ENCODE measurements at places on chromosomes 1 and 21.

DNA sequence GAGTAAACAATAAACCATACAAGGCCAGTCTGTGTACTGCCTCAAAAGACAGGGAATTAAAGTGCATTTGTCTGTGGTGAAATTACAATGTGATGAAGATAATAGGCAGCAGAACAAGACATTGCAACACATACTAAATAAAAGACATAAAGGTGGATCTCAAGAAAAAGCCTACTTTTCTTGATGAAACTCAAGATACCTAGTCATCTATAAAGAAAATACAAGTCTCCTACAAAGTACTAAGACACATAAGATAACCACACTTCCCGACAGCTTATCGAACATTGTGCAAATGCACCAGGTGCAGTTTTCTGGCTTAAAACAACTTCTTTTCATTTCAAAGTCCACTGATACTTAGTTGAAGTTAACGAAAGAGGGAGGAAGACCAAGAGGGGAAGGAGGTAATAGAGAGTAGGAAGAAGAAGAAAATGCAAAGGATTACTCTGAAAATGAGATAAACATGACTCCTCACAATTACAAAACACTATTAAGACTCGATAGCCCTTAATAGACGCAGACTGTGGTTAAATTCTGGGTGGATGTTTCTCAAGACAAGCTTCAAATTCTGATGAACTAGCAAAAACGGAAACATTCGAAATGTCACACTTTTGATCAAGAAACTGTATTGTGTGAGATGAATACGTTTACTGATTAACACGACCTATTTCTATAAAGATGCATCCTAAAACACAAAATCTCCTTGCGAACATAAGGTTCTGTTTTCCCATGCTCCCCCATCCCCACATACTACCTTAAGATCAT, 2.0 kb downstream of the HNRNPR start:
- no peak for DNase-seq

GRCh38 chr1:79161077-79161476, 154.5 kb upstream of the ADGRL4 start:
- peak; percentile 79 for DNase-seq

DNA sequence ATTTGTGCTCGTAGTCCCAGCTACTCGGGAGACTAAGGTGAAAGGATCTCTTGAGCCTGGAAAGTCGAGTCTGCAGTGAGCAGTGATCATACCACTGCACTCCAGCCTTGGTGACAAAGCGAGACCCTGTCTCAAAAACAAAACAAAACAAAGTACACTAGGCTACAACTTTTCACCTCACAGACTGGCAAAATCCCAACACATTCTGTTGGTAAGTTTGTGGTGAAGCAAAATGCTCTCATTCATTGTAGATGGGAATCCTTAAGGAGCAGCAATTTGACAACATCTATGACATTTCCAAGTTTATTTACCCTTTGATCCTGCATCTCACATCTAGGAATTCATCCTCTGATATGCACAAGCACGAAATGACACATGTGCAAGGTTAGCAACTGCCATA, 20.2 kb upstream of the SLC1A7 start:
- DNase-seq: no peak

DNA sequence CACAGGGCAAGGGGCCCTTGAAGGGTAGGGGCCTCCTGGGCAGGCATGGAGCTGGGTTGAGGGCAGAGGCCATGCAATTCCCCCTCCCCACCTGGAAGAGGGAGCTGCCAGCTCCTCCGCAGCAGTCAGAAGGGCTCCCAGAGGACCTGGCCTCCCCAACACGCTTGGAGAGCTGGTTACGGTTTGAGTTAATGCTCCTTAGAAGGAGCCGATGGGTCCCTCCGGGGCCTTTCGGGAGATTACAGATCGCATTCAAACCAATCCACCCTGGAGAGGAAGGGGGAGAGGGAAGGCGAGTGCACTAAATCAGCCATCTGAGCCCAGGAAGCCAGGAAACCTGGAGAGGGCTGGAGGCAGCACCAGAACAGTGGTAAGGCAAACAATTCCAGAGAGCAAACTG, 106.3 kb upstream of the CSF3R start:
- no peak for DNase-seq

- DNase-seq: no peak
These were observed 192.2 kb downstream of the FASLG start for GRCh38 chr1:172851077-172851476.

DNA sequence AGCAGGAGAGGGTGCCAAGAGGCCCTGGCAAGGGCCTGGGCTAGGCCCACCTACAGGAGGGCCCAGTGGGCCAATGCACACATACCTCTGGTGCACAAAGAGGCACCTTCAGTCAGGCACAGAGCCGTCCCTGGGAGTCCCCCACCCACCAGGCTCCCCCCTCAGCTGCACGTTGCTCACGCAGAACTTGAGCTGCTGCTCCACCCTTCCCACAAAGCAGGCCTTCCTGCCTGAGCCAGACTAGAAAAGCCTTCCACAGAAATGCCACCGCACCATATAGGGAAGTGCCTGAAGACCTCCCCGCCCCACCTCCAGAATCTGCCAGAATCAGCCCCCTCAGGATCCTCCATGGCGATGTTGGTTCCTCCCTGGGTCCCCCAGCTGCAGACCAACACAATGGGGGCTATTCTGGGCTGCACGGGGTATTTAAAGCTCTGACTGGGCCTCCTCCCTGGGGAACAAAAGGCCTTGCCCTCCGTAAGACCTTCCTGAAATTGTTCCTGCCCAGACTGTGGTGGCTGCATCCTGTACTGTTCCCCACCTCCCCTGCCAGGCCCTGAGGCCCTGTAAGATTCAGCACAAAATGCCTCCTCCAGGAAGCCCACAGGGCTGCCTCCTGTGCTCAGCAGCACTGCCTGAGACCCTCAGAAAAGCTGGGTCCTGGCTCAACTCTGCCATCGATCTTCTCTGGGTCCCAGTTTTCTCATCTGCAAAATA, 27.2 kb downstream of the HSPG2 start:
- peak; percentile 97 for DNase-seq

DNA sequence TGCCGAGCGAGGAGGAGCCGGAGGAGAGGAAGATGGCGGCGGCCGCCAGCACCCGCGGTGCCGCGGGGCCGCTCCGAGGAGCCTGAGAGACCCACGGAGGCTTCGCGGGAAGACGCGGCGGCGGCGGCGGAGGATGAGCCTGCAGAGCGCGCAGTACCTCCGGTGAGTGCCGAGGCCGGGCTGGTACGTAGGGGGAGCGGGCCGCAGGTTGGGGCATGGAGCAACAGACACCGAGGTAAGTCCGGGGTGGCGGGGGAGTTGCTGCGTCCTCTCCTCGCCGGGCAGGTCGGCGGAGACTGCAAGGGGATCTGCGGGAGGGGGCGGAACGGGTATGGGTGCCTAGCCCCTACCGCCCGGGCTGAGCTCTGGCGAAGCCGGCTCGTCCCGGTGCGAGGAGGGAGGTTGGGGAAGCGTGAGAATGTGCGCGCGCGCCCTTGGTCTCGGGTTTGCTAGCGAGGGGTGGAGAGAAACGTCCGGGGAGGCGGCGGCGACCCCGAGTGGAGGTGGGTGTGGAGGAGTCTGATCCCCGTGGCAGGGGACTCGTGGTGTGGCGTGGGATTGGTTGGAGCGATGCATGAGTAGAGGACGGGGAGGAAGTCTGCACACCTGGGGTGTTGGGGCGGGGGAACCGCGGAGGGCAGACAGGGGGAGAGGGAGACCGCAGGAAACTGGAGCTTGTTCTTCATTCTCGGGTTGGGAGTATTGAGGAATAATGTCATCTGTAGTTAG, at the start of gene SMG7:
Gene SMG7 (plus strand): TSS at position 12 of the 729 bp plus-strand sequence. CDS start 122 bp downstream, at position 134.
- peak; percentile 32 for DNase-seq

GRCh38 chr1:151401125-151401788, 1.9 kb downstream of the PSMB4 start:
- peak; percentile 18 for DNase-seq

GRCh38 chr1:1429671-1430073, 5.8 kb upstream of the VWA1 start:
- peak; percentile 21 for DNase-seq

DNA sequence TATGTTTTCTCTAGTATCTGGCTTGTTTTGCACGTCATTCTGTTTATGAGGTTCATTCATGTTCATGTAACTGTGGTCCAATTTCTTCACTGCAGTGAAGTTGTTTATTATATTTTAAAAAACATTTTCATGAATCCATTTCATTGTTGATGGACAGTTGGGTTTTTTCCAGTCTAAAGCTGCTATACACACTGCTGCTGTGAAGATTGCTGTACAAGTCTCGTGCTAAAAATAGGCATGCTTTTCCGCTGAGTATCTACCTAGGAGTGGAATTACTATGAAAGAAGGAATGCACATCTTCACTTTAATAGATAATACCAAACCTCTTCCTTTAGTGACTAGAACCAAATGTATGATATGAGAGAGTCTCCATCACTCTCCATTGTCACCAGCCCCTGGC, 49.0 kb upstream of the ETS2 start:
- peak; percentile 94 for DNase-seq

GRCh38 chr1:68301471-68302001, 69.2 kb upstream of the WLS start:
- DNase-seq: no peak

DNA sequence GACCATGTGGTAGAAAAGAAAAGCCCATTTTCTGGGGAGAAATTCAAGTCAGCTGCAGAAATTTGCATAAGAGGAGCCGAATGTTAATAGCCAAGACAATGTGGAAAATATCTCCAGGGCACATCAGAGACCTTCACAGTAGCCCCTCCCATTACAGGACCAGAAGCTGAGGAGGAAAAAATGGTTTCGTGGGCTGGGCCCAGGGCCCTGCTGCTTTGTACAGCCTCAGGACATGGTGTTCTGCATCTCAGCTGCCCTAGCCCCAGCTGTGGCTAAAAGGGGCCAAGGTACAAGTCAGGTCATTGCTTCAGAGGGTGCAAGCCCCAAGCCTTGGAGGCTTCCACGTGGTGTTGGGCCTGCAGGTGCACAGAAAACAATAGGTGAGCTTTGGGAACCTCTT, 108.3 kb downstream of the DMRTB1 start:
- DNase-seq: no peak

DNA sequence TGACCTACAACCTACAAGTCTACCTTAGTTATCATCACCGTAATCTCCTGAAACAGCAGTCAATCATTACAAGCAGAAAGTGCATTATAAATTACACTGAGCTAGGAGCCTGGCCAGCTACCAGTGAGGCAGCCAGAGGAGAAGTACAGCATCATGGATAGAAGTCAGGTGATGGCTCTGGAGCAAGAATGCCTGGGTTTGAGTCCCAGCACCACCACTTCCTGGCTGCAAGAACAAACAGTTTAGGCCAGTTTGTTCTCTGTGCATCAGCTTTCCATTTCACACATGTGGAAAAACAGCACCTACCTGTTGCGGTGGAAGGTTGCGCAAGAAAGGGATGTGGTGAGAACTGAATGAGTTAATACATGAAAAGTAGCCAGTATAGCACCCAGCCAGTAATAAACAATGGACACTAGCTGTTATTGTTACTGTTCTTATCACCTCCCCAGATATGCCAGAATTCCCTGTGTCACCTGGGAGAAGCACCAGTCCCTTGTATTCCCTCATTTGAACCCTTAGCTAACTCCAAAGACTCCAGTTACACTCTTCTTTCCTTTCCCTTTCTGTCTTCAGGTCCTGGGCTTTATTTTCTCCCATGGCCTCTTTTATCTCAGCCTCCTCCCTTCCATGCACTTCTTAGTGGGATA, 9.0 kb downstream of the CREG1 start:
- no peak for DNase-seq

- no peak for DNase-seq
These were observed 443.4 kb upstream of the ZP4 start for GRCh38 chr1:238334170-238334569.

GRCh38 chr21:34942911-34943310, 106.2 kb downstream of the RUNX1 start:
- no peak for DNase-seq

GRCh38 chr1:88698764-88699163, 14.7 kb downstream of the PKN2 start:
- no peak for DNase-seq

DNA sequence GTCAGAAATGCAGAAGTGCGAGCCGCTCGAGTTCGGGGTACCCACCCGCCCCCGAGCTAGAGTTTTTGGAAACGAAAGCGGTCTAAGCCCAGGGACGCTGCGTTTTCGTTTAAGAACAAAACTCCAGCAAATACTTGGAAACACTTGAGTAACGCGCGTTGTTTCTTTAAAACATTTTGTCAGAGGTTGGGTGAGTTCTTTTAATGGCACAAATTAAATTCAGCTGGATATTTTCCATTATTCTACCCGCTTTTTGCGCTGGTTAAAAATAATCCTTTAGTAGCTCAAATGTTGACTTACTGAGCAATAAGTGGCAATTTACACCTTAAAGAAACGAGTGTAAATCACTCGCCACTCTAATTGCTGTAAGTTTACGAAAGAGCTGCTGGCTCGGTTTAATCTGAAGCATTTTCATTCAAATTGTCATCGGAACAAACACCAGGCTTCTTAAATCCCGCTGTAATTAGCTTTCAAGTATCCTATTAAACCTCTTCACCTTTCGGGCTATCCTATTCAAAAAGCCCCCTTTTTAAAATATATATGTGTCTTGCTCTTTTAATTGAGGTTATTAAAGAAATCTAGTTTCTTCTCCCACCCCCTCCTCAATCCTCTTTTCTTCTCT, 1.5 kb downstream of the LHX8 start:
- no peak for DNase-seq

DNA sequence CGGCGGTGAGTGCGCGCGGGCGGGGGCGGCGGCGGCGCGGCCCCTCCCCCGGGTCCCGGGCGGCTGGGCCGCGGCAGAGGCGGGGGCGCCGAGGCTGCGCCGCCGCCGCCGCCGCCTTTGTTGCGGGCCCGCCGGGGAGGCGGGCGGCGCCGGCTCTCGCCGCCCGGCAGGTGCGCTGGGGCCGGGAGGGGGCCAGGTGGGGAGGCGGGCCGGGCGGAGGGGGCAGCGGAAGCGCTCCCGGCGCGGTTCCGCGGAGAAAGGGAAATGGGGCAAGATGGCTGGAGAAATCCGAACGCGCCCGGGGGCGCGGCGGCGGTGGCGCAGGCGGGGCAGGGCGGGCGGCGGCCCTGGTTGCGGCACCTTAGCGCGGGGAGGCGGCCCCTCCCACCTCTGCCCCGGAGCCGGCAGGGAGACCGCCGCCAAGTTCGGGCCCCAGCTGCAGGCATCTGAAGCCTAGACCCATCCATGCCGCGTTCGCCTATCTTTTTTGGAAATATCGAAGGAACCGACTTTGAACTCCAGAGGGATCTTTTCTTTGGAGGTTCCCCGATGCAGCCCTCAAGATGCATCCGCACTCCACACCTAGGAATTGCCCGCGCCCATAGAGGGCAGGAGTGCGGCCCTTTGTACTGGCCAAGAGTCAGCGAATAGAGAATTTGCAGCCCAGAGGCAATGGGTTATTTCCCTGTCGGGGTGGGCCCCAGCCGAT, 479 bp downstream of the POGK start:
- DNase-seq: peak; percentile 37

GRCh38 chr1:172719066-172719627, 60.2 kb downstream of the FASLG start:
- peak; percentile 21 for DNase-seq

GRCh38 chr1:45934947-45935346, 131.5 kb downstream of the MAST2 start:
- no peak for DNase-seq

GRCh38 chr1:178881950-178882349, 11.1 kb upstream of the ANGPTL1 start:
- no peak for DNase-seq

- DNase-seq: no peak
These were observed 113.9 kb downstream of the TOMM20 start for GRCh38 chr1:235014756-235015155.
